ENCODE measurements at places on chromosomes 4 and X. TPM values are rescaled to one million over a fixed set of nuclear protein-coding genes. Genes with fewer than 3 reads are reported as not detected.

GRCh38 chrX:97594646-97595224 lies 711.0 kb downstream of the RPA4 start:
- no peaks in the 10 kb centered on the region for H3K27me3 ChIP-seq
- peaks cover 34% of the 10 kb centered on the region for H3K4me1 ChIP-seq
- no peak for DNase-seq
- no peak overlapping the region for H3K4me3 ChIP-seq
- H3K27ac ChIP-seq, result peak overlapping the region; percentile 7

DNA sequence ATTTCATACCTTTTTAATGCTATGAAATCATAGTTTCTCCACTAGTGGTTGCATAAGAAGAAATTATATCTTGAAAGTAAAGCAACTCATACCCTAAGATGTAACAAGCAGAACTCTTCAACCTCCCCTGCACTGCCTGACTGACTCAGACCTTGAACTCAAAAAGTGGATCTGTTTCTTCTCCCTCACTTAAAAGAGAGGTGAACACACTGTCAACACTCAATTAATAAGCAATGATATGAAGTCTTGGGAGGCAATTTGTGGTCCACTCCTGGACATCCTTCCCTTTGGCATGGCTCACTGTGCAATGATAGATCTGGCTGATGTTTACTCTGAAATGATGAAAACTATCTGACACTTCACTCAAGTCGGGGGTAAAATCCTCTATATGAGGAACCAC lies 282.0 kb upstream of the DKK2 start:
- no peaks in the 10 kb centered on the region for H3K27me3 ChIP-seq
- H3K4me1 ChIP-seq, result no peaks in the 10 kb centered on the region
- no peak for DNase-seq

GRCh38 chr4:111879539-111879938 lies 265.7 kb upstream of the FAM241A start:
- no peak overlapping the region for H3K27ac ChIP-seq
- DNase-seq, result peak; percentile 19
- H3K4me1 ChIP-seq, result peaks cover 25% of the 10 kb centered on the region
- H3K27me3 ChIP-seq, result no peaks in the 10 kb centered on the region
- no peak overlapping the region for H3K4me3 ChIP-seq

DNA sequence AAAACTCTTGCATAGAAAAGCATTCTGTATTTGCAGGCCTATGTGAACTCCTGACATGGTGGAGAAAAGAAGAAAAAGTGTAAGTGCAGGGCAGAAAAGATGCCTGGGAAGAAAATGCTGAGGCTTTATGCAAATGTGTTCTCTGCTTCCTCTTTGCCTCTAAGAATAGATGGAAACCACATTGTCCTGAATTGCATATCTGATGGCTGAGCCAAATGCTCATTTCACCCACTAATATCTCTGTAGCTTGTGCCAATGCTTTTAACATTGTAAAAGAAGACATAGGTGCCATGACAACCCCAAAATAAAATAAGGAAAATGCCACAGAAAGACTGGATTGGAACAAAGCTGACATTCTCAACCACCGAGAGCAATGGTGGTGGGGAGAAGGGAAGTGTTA lies 307.4 kb downstream of the GRIA2 start:
- no peak overlapping the region for H3K27ac ChIP-seq
- no peak for DNase-seq
- H3K4me3 ChIP-seq, result no peak overlapping the region
- no peaks in the 10 kb centered on the region for H3K4me1 ChIP-seq
- H3K36me3 ChIP-seq, result no peaks in the 10 kb centered on the region

DNA sequence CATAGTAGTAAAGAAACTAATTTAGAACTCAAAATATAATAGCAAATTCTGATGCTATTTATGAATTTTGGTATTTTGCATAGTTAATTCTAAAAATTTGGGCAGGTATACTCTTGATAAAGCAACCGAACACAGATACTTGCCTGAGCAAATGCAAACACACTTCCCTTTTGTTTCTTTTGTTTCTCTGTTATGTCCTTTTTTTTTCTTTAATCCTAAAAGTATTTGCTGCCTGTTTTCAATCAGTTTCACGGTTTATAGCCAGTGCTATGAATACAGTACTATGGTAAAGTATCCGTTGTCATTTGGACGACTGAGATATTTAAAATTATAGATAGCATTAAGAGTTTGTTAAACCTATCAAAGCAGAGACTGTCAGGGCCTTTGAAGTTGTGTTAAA lies 84.3 kb upstream of the HPRT1 start:
- peaks cover 6% of the 10 kb centered on the region for H3K36me3 ChIP-seq
- peak overlapping the region; percentile 81 for H3K4me3 ChIP-seq
- peaks cover 11% of the 10 kb centered on the region for H3K4me1 ChIP-seq
- no peak overlapping the region for H3K27ac ChIP-seq

GRCh38 chr4:71270901-71271300 lies 67.9 kb upstream of the SLC4A4 start:
- DNase-seq, result peak; percentile 36
- H3K27me3 ChIP-seq, result no peaks in the 10 kb centered on the region
- H3K36me3 ChIP-seq, result no peaks in the 10 kb centered on the region
- H3K4me1 ChIP-seq, result no peaks in the 10 kb centered on the region
- H3K27ac ChIP-seq, result no peak overlapping the region
- H3K4me3 ChIP-seq, result no peak overlapping the region

DNA sequence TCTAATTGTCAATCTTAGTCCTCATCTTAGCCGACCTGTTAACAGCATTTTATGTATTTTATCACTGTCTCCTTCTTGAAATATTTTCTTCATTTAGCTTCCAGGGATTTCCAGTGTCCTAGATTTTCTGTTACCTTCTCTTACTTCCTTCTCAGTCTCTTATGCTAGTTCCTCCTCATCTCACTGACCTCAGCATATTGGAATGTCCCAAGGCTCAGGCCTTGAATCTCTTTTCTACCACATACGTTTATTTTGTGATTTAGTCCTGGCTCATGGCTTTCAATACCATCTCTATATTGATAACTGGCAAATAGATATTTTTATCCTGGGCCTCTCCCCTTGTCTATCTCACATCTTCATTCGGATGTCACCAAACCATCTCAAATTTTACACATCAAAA lies 61.1 kb downstream of the IQCM start:
- no peaks in the 10 kb centered on the region for H3K36me3 ChIP-seq
- H3K27ac ChIP-seq, result no peak overlapping the region
- no peaks in the 10 kb centered on the region for H3K27me3 ChIP-seq
- no peak for DNase-seq
- no peaks in the 10 kb centered on the region for H3K4me1 ChIP-seq
- H3K4me3 ChIP-seq, result no peak overlapping the region

- H3K27me3 ChIP-seq, result no peaks in the 10 kb centered on the region
Measured at GRCh38 chr4:178196751-178197374, 754.6 kb upstream of the AGA start.

- H3K27me3 ChIP-seq, result no peaks in the 10 kb centered on the region
- no peak overlapping the region for H3K27ac ChIP-seq
- DNase-seq, result peak; percentile 13
- H3K4me1 ChIP-seq, result no peaks in the 10 kb centered on the region
- H3K36me3 ChIP-seq, result no peaks in the 10 kb centered on the region
- no peak overlapping the region for H3K4me3 ChIP-seq
Measured at GRCh38 chrX:77174680-77175519, 272.3 kb upstream of the FGF16 start.

- no peak overlapping the region for H3K27ac ChIP-seq
- H3K27me3 ChIP-seq, result no peaks in the 10 kb centered on the region
- no peaks in the 10 kb centered on the region for H3K36me3 ChIP-seq
- DNase-seq, result peak; percentile 16
- no peak overlapping the region for H3K4me3 ChIP-seq
- H3K4me1 ChIP-seq, result no peaks in the 10 kb centered on the region
Measured at GRCh38 chrX:39396358-39396995, 595.2 kb downstream of the MID1IP1 start.

- no peak overlapping the region for H3K4me3 ChIP-seq
- DNase-seq, result peak; percentile 81
- no peaks in the 10 kb centered on the region for H3K27me3 ChIP-seq
- H3K4me1 ChIP-seq, result no peaks in the 10 kb centered on the region
- H3K27ac ChIP-seq, result no peak overlapping the region
- H3K36me3 ChIP-seq, result no peaks in the 10 kb centered on the region
Measured at GRCh38 chr4:5812506-5813229, 80.2 kb downstream of the CRMP1 start.

DNA sequence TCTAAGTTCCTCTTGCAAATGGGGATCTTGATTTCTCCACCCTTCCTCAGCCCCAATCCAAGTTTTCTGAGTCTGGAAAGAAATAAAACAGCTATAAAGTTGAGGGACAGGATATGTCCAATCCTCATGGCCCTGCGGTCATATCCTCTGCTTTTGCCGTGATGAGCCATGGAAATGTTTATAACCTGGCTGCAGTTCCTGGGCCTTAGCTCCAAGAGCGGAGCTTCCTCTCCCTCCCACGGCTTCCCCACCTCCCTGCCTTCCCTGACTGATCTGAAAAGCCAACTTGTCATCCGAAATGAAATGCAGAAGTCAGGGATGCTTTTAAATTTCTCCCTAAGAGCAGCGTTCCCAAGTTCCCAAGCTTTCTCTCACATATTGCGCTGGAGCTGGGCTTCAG lies 221.5 kb upstream of the SFRP2 start:
- no peaks in the 10 kb centered on the region for H3K27me3 ChIP-seq
- peaks cover 11% of the 10 kb centered on the region for H3K4me1 ChIP-seq
- no peak overlapping the region for H3K27ac ChIP-seq
- no peak overlapping the region for H3K4me3 ChIP-seq
- DNase-seq, result no peak
- no peaks in the 10 kb centered on the region for H3K36me3 ChIP-seq

- peaks cover 5% of the 10 kb centered on the region for H3K4me1 ChIP-seq
- no peak overlapping the region for H3K4me3 ChIP-seq
- no peak for DNase-seq
- no peaks in the 10 kb centered on the region for H3K27me3 ChIP-seq
- H3K36me3 ChIP-seq, result no peaks in the 10 kb centered on the region
Measured at GRCh38 chr4:16011173-16011572, 48.2 kb upstream of the FGFBP2 start.

GRCh38 chrX:103584596-103584995 lies 719 bp upstream of the TCEAL4 start:
- peaks cover 20% of the 10 kb centered on the region for H3K27me3 ChIP-seq
- no peaks in the 10 kb centered on the region for H3K4me1 ChIP-seq
- peak overlapping the region; percentile 76 for H3K4me3 ChIP-seq
- H3K36me3 ChIP-seq, result no peaks in the 10 kb centered on the region
- DNase-seq, result peak; percentile 12
- H3K27ac ChIP-seq, result no peak overlapping the region

DNA sequence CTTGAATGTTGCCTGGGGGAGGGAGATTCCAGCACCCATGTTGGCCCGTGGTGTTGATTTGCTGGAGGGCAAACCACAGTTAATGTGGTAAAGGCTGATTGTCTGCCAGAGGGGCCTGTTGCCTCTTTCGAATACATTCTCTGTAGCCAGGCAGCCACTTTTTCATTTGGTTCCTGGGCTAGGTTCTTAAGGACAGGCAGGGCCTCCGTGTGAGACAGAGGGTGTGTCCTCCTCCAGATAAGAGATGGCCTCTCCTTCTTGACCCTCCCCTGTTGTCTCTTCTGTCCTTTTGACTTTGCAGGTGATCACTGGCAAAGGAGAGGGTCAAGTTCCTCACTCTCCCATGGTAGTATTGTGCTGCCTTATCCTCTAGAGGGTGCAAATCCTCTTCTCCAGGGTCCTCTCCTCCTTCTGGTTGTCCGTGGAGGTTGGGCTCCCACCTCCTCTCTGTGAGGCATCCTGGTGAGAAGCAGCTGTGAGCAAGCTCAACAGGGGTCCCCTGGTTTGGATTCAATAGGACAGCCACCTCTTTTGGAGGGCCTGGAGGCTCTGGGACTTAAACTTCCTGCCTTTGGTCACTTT lies 44.9 kb downstream of the ZNF182 start:
- H3K36me3 ChIP-seq, result no peaks in the 10 kb centered on the region
- H3K27me3 ChIP-seq, result no peaks in the 10 kb centered on the region
- H3K4me3 ChIP-seq, result no peak overlapping the region
- no peaks in the 10 kb centered on the region for H3K4me1 ChIP-seq
- no peak overlapping the region for H3K27ac ChIP-seq

GRCh38 chr4:115671581-115671980 lies 558.2 kb upstream of the NDST4 start:
- DNase-seq, result no peak
- H3K36me3 ChIP-seq, result no peaks in the 10 kb centered on the region
- no peaks in the 10 kb centered on the region for H3K4me1 ChIP-seq
- no peak overlapping the region for H3K4me3 ChIP-seq
- no peak overlapping the region for H3K27ac ChIP-seq
- no peaks in the 10 kb centered on the region for H3K27me3 ChIP-seq

DNA sequence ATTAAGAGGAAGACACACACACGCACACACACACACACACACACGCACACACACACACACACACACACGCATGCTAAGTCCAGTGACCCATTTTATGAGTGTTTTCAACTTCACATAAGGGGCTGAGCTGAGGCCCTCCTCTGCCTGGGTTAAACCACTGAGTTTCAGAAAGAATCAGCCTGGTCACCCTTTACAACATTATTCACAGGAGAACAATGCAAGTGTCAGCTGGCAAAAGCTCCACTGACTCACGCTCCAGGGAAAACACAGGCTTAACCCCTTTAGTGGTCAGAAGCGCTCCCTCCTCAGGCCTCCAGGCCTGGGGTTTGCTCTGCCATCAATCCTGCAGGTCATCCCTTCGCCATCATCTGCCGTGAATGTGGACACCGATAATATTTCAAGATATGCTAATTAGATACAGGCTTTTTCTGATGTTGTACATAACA lies 46.9 kb downstream of the ACOX3 start:
- no peaks in the 10 kb centered on the region for H3K36me3 ChIP-seq
- H3K4me1 ChIP-seq, result peaks cover 19% of the 10 kb centered on the region
- DNase-seq, result peak; percentile 82
- peak overlapping the region; percentile 61 for H3K27ac ChIP-seq
- no peaks in the 10 kb centered on the region for H3K27me3 ChIP-seq

DNA sequence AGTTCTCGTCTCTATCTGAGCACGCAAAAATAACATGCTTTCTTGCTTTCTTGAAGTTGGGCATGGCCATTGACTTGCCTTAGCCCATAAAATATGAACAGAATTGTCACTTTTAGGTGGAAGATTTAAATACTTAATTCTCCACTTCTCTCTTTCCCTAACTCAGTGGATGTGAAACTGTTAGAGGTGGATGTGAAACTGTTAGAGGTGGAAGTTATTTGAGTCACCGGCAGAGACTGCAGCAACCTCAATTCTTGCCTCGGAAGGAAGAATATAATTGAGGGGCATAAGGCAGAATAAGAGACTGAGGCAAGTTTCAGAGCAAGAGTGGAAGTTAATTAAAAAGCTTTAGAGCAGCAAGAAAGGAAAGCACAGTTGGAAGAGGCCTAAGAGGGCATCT lies 2.8 kb upstream of the PARM1 start:
- no peak overlapping the region for H3K27ac ChIP-seq
- no peak overlapping the region for H3K4me3 ChIP-seq
- DNase-seq, result no peak

Gene BTK
- not detected for total RNA-seq

Gene NWD2
- total RNA-seq, result not detected

Gene ZNF711
- 34.7 TPM for total RNA-seq

Gene MAP3K15
- total RNA-seq, result 2.0 TPM

Gene LUZP4
- total RNA-seq, result not detected

Gene FGFR3
- 17.0 TPM for total RNA-seq

Gene MGAT4D
- total RNA-seq, result not detected

Gene ANAPC4
- total RNA-seq, result 55.1 TPM

Gene SRPK3
- not detected for total RNA-seq

Data from neural progenitor cell (in vitro differentiated cells).